ENCODE measurements at places on chromosomes 5 and 9. TPM values are rescaled to one million over a fixed set of nuclear protein-coding genes. Genes with fewer than 3 reads are reported as not detected.

DNA sequence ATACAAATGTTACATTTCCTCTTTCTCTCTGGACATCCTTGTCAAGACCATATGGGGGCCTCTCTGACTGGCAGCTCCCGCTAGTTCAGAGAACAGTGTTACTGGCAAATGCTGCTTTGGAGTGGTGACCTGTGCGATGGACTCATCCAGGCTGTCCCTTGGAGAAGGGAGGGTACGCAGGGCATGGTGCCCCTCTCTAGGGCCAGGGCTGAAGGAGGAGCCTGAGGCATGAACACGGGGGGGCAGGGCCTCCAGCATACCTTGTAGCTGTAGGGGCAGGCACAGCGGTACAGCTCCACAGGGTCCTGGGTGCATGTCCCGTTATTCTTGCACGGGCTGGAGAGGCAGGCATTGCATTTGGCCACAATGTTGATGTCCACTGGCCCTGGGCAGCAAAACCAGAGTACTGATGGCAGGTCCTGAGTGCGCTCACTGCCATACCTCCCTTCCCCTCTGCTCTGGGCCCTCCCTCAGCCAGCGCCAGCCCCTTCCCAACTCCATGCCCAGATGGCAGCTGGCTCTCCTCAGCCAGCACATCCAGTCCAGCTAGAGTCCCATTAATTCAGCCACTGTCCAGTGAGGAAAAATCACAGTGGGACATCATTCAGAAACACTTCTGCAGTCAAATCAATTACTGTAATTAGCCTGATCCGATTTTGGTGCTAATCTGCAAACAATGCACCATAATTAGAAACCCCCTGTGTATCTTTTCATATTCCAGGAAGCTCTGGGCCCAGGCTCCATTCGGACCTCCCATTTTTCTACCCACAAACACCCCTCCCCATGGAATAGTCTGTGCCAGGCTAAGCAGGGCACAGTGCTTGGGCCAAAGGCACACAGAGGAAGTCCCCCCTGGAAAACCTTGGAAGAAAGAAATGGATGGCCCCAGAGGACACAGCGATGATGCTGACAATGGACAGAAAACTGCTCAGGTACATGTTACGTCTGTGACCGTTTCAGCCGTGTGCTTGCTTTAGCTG, 128.8 kb upstream of the PANK3 start:
- no peak for DNase-seq
- peak overlapping the region; percentile 62 for H3K27ac ChIP-seq
- H3K4me3 ChIP-seq = no peak overlapping the region
- H3K36me3 ChIP-seq = no peaks in the 10 kb centered on the region
- H3K4me1 ChIP-seq = peaks cover 2% of the 10 kb centered on the region

Gene ZFYVE16
- 82.3 TPM for total RNA-seq

DNA sequence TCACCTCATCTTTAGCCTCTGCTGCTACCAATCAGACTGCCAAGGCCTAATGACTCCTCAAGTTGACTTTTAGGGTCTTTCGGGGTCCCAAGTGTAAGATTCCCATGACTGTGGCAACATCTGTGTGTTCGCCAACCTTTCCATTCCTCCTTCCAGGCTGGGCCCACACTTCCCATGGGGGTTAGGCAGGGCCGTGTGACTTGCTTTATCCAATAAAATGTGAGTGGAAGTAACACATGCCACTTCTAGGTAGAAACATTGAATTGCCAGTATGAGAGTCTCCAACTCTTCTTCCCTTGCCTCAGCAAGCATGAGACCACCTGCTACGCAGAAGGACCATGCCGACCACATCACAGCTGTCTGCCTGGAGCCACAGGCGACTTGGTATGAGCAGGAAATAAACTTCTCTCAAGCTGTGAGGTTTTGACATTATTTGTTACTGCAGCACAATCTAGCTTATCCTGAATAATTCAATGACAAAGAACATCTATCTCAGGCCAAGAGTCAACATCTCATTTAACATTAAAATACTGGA, 190.4 kb upstream of the IER5L start:
- H3K27me3 ChIP-seq = no peaks in the 10 kb centered on the region
- no peaks in the 10 kb centered on the region for H3K36me3 ChIP-seq
- DNase-seq = no peak
- no peak overlapping the region for H3K27ac ChIP-seq
- H3K4me3 ChIP-seq = no peak overlapping the region
- no peaks in the 10 kb centered on the region for H3K4me1 ChIP-seq

Gene C9
- total RNA-seq = not detected

DNA sequence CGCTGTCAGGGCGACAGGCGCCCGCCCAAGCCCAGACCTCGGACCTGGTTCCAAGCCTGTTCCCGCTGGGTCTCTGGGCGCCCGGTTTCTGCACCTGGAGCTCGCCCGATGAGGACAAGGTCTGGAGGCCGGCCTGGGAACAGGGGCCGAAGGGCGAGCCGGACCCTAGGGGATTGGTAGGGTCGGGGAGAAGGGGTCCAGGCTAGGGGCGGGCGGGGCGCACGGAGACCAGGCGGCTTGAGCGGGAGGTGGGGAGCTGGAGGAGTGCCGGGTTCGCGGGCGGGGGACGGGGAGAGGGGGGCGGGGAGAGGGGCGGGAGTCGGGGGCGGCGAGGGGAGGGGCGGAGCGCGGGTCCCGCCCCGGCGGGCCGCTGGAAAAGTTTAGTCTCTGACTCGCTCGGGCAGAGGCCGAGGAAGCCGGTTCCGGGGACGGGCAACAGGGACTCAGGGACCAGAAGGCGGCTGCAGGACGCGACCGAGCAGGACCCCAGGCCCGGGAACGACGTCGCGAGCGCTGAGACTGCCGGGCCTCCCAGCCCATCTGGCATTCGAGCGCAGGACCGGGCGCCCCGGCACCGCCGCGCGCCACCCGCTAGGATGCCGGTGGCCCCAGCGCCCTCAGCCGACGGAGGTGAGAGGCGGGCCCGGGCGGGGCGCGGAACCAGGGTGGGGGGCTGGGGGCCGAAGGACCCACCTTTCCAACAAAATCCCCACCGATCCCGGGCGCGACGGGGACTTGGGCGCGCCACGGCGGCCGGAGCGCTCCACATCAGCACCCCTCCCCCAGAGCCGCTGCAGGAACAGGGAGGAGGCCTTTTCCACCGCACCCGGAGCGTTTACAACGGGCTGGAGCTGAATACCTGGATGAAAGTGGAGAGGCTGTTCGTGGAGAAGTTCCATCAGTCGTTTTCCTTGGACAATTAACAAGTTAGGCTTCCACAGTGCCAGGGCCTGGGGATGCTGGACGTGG, at the start of gene S1PR3:
TSS of gene S1PR3 (plus strand) at position 403 of the 969 bp plus-strand sequence. CDS start 9,733 bp downstream, outside the sequence.
- H3K36me3 ChIP-seq = no peaks in the 10 kb centered on the region
- H3K4me1 ChIP-seq = peaks cover 6% of the 10 kb centered on the region
- peak; percentile 41 for DNase-seq
- H3K27ac ChIP-seq = peak within 1 kb of the TSS; percentile 62
- peaks cover 50% of the 10 kb centered on the region for H3K27me3 ChIP-seq

Data from progenitor cell of endocrine pancreas (in vitro differentiated cells).